ENCODE measurements at places on chromosomes 2 and 18.
A peak's percentile ranks its signal among the peaks of the same experiment; 100 is the strongest.

DNA sequence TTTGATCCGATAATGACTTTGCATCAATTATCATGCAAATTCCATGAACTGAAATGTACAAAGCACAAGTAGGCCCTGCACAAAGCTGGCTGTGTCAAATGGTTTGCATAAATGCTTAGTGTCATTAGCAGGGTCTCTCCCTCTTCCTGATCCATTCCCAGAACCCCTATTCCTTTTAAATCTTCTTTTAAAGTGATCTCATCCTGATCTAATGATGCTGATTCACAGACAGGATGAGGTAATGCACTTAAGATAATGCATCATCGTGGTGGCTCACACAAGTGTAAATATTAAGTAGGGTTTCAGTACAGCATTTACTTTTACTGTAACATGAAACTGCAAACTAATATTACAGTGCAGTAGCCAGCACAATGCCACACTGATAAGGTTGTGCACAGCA is 304.8 kb upstream of the SOX11 start:
- peak; percentile 35 for DNase-seq

DNA sequence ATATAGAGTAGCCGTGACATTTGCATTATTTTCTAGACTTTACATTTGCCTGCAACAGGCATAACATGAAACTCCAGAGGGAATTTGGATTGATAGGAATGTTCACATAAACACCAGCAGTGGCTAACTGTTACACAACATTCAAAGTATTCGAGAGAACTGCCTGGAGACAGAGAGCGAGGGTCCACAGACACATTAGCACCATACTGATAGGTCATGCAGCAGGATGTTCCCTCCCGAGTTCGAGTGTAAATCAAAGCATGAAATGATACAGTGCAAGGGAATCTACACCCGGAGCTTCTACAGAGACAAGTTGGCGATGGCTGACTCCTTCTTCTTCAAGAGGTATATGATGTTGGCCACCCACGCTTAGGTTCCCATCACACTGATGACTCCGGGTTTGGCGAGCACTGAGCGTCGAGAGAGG is 89.5 kb downstream of the COL6A3 start:
- DNase-seq, result no peak

GRCh38 chr18:43265465-43265864 is 11.8 kb downstream of the SYT4 start:
- no peak for DNase-seq

DNA sequence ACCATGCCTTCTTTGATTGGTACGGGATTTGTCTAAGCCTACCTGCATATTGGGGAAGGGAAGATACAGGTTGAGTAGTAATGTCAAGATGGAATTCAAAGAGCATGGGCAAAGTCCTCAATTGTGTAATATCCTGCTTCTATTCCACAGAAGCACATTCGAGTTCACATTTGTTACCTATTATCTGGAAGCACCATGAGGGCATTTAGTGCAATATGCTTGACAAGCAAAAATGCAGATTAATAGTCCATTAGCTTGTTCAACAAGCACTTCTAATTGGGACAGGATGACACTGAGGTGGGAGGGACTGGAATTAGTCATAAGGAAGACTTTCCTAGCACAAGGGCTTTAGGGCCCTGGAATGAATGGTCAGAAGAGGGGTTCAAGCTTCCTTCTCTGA is 40.5 kb downstream of the MYO5B start:
- no peak for DNase-seq

DNA sequence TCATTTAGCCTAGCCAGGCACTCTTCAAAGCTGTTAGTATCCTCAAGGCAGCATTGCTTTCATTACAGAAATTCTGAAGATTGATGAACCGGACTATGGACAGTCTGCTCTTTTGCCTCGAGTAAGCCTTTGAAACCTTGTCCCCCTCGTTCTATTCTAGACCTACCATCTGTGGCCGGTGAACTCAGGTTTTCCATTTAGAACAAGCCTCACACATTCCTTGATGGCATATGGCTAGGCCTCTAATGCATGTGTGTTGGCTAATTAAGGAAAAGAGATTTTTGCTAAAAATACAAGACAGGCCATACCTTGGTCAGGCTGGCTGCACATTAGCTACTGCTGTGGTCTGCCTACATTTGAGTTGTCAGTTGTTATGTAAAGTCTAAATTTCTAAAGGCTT is 111.8 kb downstream of the CERS6 start:
- DNase-seq, result no peak

DNA sequence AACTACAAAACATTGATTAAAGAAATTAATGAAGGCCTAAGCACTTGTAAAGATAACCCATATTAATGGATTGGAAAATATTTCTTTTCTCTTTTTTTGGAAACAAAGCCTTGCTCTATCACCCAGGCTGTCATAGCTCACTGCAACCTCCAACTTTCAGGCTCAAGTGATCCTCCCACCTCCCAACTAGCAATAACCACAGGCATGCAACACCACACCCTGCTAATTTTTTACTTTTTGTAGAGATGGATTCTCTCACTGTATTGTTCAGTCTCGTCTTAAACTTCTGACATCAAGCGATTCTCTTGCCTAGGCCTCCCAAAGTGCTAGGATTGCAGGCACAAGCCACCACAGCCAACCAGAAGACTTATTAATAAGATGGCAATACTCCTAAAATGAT is 73.4 kb upstream of the NDUFV2 start:
- no peak for DNase-seq

GRCh38 chr2:136310797-136311603 is 193.1 kb upstream of the CXCR4 start:
- DNase-seq, result no peak

DNA sequence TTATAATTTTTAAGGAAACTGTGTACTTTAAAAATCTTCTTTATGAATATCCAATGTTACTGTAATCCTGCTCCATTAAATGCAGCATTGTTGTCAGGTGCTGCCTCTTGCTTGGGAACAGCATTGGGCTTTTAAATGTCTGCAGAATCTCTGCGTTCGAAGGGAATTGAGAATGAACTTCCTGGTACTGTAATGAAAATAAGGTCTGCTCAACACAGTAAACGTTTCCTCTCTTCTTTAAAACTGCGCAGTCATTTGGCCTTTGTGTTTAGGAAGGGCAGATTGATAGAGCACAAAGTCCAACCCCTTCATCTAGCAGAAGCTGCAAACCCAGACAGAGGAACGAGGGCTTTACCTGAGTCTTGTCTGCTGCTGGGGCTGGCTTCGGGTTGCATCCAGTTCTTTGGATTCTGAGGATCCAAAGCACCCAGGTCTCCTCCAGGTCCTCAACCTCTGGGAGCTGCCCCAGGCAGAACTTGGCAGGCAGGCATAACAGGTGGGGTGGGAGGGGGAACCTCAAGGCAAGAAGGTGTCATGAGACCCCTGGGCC is 104.5 kb downstream of the UGGT1 start:
- no peak for DNase-seq

- no peak for DNase-seq
Measured at GRCh38 chr2:216317831-216318520, 54.3 kb downstream of the MARCHF4 start.

DNA sequence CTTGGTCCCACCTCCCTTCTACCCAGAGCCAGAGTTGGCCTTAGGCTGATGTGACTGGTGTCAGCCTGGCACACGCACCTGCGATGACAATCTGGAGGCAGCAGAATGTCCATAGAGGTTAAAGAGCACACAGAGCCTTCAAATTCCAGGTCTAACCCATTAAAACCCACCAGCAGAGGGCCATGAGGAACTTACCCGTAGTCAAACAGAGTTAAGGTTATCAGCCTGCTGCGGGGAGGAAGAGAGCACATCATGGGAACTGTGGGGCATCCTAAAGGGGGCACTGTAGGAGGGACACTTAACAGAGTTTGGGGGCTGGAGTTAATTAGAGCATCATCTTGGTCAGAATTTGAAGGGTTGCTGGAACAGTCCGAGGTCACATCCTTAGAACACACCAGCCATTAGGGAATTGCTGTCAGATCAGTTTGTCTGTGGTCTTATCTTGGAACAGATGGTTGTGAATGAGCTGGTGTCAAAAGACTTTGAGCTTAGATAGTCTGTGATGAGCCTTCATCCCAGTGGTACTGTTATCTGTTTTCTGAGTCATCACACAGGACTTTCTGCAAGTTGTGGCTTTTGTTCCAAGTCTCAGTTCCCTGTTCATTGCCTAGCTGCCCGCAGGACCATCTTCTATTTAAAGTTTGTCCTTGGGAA is 248.6 kb downstream of the LOXHD1 start:
- DNase-seq, result no peak

GRCh38 chr18:5315838-5316237 is 20.3 kb upstream of the ZBTB14 start:
- DNase-seq, result no peak

DNA sequence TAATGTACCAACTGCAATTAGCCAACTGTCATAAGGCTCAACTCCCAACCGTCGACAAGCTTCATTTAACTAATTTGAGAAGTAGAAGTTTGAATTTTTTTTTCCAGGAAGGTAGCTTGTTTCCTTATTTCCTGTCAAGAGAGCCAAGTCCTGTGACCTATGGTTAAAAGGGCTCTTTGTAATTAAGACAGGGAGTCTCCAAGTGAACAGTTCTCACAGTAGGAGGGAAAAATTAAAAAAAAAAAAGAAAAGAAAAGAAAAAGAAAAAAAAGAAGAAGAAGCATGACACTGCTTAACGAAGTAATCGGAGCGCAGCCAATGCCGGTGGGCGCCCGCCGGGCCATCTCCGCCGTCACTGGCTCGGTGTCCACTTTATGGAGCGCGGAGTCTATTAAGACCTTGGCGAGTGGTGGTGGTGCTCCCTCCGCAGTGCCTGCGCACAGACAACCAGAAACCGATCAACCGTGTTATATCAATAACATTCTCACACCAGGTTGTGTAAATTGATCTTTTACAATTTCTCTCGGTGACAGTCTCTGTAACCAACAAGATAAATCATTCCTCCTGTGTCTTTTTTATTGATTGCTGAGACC is 197.2 kb upstream of the POU3F3 start:
- no peak for DNase-seq

DNA sequence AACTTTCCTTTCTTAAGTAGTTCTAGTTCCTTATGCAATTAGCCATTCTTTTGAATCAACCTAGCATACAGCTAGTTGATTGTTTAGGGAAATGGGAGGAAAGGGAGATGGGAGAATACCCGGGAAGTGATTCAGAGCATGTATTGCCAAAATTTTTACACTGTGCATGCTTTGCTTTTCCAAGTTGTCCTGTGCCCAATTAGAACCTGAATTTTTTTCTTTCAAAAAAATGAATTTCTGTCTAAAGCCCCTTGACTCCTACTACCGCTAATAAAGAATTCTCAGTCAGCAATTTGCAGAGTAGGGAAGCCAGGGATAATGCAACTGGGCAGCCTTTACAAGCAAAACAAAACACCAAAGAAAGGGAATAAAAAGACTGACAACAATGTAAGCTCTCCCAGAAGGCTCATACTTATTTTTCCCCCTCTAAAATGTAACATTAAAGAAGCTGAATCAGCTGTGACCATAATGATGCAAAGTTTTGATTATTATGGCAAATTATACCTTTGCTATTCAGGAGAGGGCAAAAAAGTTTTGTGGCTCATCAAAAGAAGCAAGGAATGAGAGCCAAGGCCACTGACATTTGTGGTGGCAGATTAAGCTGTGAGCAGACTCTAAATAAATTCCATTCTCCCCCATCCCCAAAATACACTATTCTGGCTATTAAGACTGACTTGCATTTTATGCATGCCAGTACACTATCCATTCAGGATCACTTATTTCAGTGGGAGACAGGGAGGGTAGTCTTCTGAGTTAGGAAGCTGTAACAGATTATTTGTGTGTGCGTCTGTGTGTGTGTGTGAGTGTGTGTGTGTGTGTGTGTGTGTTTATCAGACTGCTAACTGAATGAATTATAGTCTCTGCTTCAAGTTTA is 174.3 kb downstream of the ERBB4 start:
- no peak for DNase-seq

GRCh38 chr2:177675350-177675821 is 282.8 kb downstream of the AGPS start:
- no peak for DNase-seq

DNA sequence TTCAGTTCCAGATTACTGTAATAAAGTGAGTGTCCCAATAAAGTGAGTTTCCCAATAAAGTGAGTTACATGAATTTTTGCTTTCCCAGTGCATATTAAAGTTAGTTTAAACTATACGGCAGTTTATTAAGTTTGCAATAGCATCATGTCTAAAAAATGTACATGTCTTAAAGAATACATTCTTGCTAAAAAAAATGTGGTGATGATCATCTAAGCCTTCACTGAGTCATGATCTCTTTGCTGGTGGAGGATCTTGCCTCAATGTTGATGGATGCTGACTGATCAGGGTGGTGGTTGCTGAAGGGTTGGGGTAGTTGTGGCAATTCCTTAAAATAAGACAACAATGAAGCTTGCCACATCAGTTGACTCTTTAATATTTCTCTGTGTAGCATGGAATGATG is 664.2 kb downstream of the TDRD15 start:
- DNase-seq, result no peak

DNA sequence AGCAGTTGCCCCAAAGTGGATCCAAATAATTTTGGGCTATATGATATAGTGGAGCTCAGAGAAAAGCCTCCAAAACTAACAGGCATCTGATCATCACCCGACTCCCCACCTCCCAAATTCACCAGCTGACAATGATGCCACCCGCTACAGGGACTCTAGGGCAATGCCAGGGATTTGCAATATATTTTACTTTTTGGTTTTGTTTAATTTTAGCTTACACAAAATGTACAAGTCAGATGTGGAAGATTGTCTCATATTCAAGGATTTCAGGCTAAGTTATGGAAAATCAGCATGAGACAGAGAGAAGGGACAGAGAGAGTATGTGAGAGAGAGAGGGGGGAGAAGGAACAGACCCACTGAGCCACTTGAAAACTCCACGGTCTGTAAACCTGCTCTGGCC is 187.4 kb downstream of the TMEM247 start:
- DNase-seq, result no peak

All from NCI-H2029 (cell line).